GM03348 (cell line): ENCODE measurements at places on chromosomes 2 and 18.

GRCh38 chr2:227932403-227932802 is 61.0 kb downstream of the DAW1 start:
- DNase-seq = no peak

DNA sequence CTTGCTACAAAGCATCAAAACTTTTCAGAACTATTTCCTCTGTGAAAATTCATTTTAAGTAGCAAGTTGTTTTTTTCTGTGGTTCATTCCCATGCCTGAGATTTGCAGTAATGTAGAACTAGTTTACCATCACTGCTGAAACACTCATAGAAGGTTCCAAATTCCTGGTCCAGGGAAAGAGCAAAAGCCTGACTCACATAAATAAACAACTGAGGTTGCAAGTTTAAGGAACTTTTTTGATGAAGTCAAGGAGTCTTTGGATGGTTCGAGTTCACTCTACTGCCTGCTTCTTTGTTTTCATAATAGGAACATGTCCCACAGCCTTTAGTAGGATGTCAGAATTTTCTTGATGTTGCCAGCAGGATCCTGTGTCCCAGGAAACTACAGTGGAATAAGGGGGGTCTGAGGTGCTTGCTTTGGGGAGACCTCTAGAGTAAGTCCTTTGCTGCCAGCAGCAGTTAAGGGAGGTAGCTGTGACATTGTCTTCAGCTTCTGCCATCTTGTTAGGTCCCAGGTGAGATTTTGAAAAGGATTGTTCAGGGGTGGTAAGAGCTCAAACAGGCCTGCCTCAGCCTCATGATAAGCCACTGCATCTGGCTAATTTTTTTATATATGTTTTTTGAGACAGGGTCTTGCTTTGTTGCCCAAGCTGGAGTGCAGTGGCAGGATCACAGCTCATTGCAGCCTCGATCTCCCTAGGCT is 43.9 kb downstream of the ACSL3 start:
- DNase-seq = peak; percentile 70

- no peak for DNase-seq
These were observed 75.9 kb downstream of the TTN start for GRCh38 chr2:178731300-178731699.

DNA sequence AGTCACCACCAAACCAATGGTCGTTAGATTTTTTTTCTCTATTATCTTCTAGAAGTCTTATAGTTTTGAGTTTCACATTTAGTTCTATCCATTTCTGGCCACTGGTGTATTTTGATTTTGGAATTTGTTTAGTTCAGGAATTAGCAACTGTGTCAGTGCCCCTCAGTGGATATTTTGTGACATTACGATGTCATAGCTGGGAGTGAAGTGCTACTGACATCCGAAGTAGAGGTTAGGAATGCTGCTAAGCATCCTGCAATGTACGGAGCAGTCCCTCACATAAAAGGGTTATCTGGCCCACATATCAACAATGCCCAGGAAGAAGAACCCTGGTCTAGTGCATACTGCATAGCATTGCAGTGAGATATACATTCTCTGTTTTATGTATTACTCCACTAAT is 157.4 kb upstream of the RGPD4 start:
- peak; percentile 45 for DNase-seq

DNA sequence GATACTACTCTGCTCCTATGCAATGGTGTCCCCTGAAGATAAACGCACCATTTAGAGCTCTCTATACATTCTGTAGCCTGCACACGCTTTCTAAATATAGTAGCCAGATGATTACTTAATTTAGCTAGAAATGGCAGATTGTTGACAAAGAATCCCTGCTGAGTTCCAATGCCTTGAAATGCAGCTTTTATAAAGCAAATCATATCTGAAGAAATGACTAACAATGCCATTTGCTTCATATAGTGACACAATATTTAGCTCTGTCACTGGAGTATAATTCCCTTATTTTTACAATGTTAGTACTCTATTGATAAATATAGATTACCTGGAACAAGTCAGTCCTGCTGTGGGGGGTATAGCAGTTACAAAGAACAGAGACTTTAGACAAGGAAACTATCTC is 166.2 kb downstream of the CDCA7 start:
- DNase-seq = no peak

DNA sequence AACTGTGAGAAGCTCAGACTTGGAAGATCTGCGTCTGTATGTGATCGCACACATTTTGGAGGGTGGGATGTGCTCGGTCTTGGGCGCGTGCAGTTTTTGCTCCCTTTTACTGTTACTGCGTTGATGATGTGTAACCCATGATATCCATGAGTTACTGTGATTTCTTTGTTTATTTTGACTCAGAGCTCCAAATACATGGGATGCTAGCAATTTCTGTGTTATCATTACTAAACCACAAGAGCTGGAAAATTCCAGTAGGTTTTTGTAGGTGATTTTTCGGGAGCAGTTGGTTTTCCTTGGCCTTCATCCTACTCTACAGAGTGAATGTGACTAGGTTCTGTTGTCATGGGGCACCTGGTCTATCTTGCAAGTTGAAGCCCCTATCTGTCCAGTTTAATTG is 124.2 kb downstream of the AGAP1 start:
- DNase-seq = peak; percentile 48

- DNase-seq = no peak
These were observed 799.7 kb upstream of the FSHR start for GRCh38 chr2:49954059-49954458.

DNA sequence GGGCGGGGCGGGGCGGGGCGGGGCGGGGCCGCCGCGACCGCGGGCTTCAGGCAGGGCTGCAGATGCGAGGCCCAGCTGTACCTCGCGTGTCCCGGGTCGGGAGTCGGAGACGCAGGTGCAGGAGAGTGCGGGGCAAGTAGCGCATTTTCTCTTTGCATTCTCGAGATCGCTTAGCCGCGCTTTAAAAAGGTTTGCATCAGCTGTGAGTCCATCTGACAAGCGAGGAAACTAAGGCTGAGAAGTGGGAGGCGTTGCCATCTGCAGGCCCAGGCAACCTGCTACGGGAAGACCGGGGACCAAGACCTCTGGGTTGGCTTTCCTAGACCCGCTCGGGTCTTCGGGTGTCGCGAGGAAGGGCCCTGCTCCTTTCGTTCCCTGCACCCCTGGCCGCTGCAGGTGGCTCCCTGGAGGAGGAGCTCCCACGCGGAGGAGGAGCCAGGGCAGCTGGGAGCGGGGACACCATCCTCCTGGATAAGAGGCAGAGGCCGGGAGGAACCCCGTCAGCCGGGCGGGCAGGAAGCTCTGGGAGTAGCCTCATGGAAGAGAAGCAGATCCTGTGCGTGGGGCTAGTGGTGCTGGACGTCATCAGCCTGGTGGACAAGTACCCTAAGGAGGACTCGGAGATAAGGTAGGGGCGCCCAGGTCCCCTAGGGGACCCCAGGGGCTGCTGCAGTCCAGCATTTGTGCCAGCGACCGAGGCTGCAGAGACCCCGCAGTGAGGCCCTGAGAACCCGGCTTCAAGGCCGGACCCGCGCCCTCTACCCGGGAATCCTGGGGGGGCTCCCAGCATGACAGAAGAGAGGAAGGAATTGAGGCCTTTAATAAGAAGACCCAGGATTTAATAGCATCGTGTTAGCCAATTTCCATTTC is at the start of gene KHK:
TSS of gene KHK (plus strand) at position 49 of the 870 bp plus-strand sequence. CDS start at position 537, 488 bp downstream.
- DNase-seq = peak; percentile 27

DNA sequence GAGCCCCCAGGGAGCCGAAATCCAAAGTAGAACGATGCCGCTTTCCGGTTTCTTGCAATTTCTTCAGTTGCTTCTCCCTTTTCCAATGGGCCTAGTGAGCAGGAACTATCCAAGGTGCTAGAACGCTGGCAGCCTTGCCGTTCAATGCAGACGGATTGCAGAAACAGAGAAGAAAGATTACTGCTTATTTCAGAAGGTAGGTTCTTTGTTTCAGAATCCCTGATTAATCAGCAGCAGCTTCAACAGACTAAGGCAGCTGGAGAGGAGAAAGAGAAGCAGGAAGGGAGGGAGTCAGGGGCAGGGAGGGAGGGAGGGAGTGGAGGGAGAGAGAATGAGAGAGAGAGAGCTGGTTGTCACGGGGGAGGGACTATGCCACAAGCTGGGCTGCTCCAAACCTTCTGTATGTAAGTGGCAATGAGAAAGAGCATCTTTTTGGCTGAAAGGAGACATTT is 576 bp downstream of the NYAP2 start:
- DNase-seq = peak; percentile 52

GRCh38 chr2:132875193-132875592 is 205.2 kb upstream of the LYPD1 start:
- no peak for DNase-seq

- DNase-seq = no peak
These were observed 19.0 kb downstream of the DIPK1C start for GRCh38 chr18:74438091-74438490.

DNA sequence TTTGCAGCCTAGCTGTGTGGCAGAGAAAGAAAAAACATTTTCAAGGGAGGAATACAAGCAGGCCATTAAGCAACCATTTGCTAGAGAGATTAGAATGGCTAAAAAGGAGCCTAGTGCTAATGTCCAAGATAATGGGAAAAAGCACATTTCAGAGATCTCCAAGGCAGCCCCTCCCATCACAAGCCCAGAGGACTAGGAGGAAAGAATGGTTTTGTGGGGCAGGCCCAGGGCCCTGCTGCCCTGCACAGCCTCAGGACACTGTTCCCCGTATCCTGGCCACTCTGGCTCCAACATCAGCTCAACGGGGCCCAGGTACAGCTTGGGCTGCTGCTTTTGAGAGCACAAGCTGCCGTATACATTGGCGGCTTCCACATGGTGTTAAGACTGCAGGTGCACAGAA is 16.5 kb upstream of the GBX2 start:
- no peak for DNase-seq

DNA sequence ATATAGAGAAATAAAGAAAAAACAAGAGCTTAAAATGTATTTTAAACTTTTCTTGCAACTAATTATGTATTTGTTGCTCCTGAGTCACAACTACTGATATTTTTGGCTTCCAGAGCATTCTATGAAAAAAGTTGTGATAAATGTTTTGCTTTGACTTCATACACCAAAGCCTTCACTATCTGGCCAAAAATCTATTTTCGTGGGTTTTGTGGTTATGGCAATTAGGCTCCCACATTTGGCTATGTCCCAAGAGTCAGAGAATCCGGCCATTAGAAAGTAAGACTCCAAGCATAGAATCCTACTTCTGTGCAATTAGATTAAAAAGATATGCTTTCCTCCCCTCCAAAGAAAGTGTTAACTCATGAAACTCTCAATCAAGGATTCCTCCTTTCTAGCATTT is 1456.1 kb upstream of the ACVR2A start:
- DNase-seq = no peak
